Activated T-cell treated with anti-CD3 and anti-CD28 coated beads, Interleukin-2, amount 50 U/mL, for 48 hours (primary cell): ENCODE measurements at places on chromosomes 12 and 14.

DNA sequence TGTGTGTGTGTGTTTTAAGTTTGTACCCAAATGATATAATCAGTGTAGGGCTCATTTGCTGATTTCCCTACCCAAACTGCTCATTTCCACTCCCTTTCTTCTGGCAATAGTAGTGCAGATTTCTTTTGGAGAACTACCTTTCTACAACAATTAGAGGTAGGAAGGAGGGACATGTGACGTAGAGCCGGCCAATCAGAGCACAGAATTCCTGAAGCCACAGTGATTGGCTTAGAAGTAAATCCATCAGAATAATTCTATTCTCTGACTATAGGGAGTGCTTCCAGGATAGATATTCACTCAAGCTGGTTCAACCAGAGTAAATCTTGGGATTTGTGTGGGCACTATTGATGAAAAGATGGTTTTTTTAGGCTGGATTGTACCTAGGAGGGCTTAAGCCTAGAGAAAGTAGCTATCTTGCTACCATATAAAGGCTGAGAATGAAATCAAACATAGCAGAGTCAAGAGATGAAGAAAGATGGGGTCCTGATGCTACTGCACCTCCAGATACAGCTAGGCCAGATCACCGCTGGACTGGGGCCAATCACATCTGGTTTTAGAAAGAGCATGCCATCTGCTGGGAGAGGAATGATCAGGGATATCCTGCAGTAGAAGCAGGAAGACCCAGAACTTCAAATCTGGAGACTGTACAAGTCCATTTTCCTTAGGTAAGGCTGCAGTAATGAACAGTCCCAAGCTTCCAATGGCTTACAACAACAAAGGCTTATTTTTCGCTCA lies 54.1 kb upstream of the NUAK1 start:
- DNase-seq = no peak

DNA sequence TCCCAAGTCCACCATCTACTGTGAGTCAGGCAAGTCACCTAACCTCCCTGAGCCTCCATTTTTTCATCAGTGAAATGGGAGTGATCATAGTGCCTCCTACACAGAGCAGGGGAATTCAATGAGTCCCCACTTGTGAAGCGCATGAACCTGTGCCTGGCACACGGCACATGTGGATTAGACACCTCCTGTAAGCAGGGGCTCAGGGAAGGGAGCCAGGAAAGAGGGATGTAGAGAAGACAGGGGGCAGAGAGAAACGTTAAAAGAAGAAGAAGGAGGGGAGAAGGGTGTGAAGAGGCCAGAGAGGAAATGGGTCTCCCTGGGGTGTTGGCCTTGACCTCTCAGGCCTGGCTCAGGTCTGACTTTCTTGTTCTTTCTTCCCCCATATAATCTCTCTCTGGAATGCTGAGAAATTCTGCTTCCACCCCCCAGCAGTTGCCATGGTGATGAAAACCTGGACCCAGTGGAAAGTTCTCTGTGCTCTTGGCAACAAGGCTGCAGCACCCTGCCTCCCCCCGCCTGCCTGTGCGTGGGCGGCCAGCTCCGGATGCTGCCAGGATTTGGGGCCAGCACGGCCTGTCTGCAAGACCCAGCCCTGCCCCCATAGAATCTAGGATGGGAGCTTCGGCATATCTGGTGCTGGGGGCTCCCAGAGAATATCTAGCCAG lies 94.5 kb downstream of the CALM1 start:
- DNase-seq = no peak

DNA sequence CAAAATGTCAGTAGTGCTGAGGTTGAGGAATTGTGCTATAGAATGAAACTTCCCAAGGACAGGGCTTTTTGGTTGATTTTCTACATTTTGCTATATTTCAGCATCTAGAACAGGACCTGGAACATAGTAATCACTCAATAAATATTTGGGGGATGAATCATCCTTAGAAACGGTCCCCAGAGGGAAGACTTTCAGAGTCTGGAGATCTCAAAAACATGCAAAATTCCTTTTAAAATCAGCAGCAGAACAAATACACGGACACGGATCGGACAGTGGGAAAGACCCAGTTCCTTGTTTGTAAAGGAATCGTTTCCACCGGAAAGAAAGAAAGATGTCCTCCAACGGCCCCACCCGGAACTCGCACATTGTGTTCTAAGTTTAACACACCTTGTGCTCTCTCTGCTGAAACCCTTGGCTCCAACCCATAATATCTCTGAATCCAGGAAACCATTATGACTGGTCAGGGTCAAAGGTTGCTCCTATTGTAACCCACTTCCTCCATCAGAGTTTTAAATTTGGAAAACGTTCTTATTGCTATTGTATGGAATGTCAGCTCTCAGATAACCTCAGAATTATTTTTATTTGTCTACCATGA lies 617.2 kb downstream of the MED13L start:
- no peak for DNase-seq

DNA sequence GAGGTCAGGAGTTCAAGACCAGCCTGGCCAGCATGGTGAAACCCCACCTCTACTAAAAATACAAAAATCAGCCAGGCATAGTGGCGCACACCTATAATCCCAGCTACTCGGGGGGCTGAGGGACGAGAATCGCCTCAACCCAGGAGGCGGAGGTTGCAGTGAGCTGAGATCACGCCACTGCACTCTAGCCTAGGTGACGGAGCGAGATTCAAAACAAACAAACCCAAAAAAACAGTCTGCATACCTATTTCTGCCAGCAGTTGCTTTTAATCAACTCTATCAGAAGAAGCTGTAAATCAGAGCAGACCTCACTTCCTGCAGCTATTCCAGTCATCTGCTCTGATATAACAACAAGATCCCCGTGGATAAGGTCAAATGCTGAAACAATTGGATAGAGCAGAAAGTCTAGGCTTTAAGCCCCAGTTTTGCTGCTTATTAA lies 50.5 kb downstream of the LIMA1 start:
- no peak for DNase-seq

- no peak for DNase-seq
These were observed 45.1 kb upstream of the CPM start for GRCh38 chr12:68977909-68978610.

GRCh38 chr14:51202914-51203665 lies 37.0 kb upstream of the TMX1 start:
- no peak for DNase-seq
